ENCODE measurements at places on chromosomes 11 and 22.

- DNase-seq, result no peak
Observed at GRCh38 chr11:58068655-58069054, 37.9 kb downstream of the OR6Q1 start.

- no peak for DNase-seq
Observed at GRCh38 chr11:36362902-36363301, 66.8 kb downstream of the PRR5L start.

- no peak for DNase-seq
Observed at GRCh38 chr11:134555510-134555909, 143.5 kb upstream of the B3GAT1 start.

DNA sequence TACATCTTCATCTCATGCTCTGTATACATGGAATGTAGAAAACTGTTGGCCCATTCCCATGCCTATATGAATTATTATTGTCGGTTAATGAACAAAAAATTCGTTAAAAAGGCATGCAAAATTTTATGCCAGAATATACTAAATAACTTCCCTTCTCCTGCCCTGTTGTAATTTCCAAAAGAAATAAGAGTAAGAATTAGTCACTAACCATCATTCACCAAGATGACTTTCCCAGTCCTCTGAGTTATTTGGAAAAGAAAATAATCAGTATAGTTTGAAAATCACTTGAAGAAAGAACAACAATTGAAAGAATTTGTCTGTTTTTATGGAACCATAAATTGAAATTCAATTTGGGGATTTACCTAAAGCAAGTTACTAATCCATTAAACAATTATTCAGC is 1149.1 kb upstream of the RAG2 start:
- no peak for DNase-seq

DNA sequence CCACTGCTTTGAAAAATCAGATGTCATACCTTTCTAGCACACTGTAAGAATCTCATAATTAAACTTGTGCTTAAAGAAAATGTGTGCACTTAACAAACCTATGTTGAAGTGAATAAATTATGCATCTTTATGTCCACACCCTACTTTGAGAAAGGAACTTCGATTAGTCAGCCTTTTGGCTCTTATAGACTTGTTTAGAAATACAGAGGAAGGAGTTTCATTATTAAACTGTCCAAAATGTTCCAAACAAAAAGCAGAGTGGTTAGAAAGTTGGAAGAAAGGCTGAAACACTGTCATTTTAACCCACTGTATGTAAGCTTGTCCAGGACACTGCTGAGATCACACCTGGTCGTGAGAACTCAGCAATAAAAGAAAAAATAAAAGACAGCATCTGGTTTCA is 863.2 kb upstream of the CHORDC1 start:
- no peak for DNase-seq

- no peak for DNase-seq
Observed at GRCh38 chr22:36383110-36383581, 4.6 kb downstream of the MYH9 start.

GRCh38 chr22:42877597-42878340 is 20.7 kb upstream of the ARFGAP3 start:
- no peak for DNase-seq

DNA sequence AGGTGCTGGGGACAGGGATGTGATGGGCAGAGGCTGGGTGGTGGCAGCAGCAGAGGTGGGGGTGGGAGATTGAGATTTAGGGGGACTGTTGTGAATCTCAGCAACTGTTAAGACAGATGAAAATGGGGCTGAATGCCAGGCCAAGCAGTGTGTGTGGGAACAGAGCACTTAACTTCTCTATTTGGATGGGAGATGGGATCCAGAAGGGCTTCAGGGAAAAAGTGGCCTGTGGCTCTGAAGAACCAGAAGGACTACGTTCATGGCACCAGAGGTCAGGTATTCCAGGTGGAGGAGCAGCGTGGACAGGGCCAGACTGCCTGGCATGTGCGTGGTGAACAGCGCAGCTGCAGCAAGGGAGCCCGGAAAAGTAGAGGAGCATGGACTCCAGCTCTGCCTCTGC is 82.6 kb upstream of the SYT13 start:
- DNase-seq, result no peak

- DNase-seq, result no peak
Observed at GRCh38 chr11:61688365-61689163, 8.4 kb downstream of the DAGLA start.

DNA sequence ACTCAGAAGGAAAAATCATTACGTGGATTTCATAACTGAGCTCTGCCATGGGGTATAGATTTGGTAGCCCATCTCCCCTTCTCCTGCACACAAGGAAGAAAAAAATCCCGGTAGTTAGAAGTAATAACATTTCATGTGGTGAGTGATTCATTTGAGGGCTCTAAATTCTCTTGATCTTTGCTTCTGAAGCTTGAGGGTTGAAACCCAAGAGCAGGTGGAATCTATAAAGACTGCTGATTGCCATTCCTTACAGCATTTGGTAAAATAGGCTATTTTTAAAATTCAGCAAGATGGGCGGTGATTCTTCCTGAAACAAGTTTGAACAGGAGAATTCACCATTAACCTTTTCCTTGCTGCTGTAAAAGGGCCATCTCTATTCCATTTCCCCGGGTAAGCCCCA is 266.1 kb downstream of the CADM1 start:
- no peak for DNase-seq

- no peak for DNase-seq
Observed at GRCh38 chr22:29216873-29217666, 11.4 kb downstream of the EMID1 start.

- no peak for DNase-seq
Observed at GRCh38 chr11:8066036-8066910, 14.7 kb upstream of the TUB start.

DNA sequence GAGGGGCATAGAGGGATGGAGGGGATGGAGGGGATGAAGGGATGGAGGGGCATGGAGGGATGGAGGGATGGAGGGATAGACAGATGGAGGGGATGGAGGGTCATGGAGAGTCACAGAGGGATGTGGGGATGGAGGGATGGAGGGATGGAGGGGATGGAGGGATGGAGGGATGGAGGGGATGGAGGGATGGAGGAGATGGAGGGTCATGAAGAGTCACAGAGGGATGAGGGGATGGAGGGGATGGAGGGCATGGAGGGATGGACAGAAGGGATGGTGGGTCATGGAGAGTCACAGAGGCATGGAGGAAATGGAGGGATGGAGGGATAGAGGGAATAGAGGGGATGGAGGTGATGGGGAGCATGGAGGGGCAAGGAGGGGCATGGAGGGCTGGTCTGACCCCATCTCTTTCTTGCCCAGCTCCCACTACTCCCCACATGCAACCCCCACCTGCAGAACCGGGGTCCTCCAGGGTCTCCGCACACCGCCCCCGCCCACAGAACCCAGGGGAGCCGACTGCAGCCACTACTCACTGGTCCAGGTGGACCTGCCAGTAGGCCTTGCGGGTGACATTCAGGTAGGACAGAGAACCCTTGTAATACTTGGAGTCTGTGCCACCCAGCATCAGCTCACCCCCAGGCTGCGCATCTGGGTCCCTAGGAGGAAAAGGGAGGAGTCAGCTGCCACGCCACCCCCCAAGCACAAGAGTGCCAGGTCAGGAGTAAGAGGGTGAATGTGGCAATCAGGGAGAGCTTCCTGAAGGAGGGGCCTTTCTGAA is 4.2 kb upstream of the IFITM10 start:
- no peak for DNase-seq

DNA sequence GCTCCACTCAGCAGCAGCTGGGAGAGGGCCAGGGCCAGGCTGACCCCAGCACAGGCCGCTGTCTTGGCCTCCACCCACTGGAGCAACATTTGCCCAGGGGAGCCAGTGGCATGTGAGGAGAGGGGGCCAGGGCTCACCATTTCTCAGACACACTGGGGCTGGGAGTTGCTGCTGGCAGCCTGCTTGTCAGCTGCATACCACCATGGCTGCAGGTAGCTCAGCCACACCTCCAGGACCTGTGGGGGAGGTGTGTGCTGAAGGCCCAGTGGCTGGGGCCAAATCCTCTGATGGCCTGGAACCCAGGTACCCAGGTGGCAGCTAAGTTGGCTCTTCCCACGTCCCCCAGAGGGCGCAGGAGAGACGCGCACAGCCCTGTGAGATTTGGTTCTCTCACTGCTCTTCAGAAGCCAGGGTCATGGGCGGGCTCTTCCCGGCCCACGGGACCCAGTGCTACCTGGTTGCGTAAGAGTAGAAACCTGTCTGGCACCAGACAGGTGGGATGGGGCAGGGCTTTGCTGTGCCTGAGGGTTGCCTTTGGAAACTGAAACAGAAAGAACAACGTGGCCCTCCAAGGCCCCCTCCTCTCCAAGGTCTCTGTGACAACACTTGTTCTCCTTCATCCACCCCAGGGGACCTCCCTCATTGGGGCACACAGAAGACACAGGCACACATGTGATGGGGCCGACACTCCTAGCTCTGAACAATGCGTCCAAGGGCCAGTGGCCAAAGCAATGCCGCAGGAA is 98.8 kb downstream of the MED15 start:
- peak; percentile 32 for DNase-seq

DNA sequence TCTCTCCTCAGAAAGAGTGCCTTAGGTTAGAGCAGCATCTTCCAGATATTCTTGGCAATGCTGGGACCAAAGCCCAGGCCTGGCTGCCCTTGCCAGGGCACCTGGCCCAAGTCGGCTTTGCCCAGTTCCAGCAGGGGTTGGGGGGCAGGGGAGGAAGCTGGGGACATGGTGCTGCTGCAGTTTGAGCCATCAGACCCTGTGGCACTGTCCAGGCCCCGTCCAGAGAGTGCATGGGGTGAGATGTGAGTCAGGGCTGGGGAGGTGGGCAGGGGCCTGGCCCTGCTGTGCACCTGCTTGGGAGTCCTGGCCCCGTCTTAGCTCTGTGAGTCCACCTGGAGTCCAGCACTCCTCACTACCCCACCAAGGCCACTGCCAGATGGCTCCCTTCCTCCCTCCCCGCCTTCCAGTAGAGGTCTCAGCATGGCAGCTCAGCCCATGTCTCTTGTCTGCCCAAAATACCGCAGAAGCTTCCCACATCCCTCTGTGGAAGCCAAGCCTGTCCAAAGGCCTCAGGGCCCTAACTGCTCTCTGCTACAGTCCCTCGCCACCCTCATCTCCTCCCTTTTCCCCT is 16.6 kb downstream of the DERL3 start:
- no peak for DNase-seq

DNA sequence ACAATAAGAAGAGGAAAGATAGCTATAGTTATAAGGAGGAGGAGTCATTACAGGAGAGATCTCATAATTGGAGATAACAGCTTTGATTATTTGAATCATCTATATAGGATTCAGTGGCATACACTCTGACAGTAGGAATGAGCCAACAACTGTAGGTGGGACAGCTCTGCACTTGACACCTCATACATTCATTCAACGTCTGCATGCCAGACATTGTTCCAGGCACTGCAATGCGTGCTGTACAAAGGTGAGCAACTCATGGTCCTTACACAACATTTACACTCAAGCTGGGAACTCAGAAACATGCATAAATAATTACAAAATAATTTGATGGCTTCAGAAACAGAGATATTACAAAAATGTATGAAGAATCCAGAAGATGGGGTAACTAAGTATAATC is 154.3 kb downstream of the MSANTD4 start:
- no peak for DNase-seq

GRCh38 chr11:5279471-5280090 is 9.8 kb upstream of the HBE1 start:
- DNase-seq, result no peak

DNA sequence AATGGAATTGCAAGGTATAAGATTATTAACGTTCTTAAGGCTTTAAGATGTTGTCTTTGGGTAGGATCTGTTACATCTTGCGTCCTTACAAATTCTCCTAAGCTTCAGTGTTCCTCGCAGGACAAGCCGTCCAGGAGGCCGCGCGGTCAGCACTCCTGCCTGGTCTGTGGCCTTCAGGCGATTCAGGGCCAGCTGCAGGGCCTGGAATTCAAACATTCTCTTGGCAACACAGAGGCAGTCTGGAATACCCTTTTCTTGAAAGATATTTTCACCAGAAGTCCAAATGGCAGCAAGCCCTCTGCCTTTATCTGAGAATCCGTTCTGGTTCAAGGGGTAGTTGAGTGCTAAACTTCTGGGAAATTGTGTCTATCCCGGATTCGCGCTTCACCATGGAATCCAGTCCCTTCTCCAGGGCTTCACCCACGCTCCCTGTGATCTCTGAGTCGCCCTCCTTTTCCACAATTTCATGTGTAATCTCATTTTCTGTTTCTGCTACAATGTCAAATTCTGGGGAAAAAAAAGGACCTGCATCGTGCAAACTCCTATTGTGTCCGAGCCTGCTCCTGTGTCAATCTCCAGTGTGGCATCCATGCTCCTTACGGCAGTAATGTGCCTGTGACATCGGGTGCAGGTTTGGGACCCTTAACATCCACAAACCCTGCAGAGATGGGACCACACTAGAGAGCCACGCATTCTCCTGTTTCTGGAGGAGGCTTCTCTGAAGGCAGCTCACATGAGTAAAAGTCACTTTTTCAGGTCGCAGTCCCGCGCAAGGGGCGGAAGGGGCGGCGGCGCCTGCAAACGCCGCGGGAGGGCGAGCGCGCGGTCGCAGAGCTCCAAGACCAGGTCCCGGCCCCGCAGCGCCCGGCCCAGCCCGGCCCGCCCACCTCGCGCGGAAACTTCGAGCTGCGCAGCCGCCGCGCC is 25.4 kb upstream of the SORL1 start:
- peak; percentile 45 for DNase-seq

- DNase-seq, result no peak
Observed at GRCh38 chr11:1449490-1450243, 36.9 kb downstream of the MOB2 start.

GRCh38 chr11:44282620-44283019 is 27.3 kb downstream of the ALX4 start:
- DNase-seq, result no peak

GRCh38 chr22:23789638-23790037 is 2.9 kb downstream of the SMARCB1 start:
- no peak for DNase-seq

DNA sequence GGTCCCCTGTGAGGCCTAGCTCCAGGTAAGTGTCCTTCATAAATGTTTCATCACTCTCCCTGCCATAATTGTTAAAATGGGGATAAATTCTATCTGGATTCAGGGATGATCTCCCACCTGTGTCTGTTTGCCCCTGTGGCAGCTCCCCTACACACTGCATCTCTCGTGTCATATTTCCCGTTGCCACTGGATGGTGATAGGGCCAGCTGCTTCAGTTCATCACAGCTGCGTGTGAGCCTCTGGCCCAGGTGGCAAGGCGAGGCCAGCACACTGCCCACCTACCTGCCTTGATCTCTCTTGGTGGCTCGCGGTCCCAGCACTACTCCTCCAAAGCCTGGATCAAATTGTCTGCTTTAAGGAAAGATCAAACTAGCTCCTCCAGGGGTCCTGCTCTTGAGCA is 187.4 kb downstream of the GRIK4 start:
- no peak for DNase-seq

DNA sequence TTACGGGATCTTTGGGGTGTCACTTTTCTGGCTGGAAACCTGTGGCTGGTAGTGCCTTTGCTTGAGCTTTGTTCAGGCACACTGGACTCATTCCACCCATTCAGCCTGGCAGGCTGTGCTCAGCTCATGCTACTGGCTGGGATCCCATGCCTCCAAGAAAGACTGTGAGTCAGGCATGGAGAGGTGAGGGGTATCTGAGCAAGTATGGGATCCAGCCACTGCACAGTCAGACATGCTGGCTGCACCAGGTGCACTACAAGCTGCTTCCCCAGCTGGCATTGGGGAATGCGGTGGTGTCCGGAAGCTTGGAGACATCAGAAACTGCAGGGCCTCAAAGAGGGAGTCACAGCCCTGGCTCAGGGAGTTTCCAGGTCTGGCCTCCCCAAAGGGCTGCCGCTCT is 12.0 kb upstream of the MED17 start:
- DNase-seq, result no peak
